HS-5 (cell line): ENCODE measurements at places on chromosomes 12 and 14.

- DNase-seq = no peak
Measured at GRCh38 chr14:99100497-99101270, 171.3 kb downstream of the BCL11B start.

GRCh38 chr12:71465796-71466195 lies 26.2 kb downstream of the LGR5 start:
- no peak for DNase-seq

- no peak for DNase-seq
Measured at GRCh38 chr14:72546344-72547016, 347.4 kb downstream of the DPF3 start.

- no peak for DNase-seq
Measured at GRCh38 chr12:32828552-32828951, 68.0 kb downstream of the PKP2 start.

DNA sequence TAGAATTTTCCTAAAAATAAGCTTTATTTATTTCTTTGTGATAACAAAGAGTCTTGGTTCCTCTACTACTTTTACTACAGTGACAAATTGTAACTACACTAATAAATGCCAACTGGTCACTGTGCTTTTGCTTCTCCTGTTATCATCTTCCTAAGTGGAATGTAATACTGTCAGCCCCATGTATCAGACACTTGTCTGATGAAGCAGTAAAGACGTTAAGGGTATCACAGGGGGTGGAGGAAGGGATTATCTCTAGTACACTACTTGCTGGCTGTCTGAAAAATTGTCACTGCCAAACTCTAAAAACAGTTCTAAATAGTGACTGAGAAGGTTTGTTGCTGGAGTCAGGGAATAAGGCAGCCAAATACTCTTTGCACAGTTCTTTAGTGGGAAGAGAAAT lies 11.3 kb downstream of the ASB8 start:
- DNase-seq = no peak
